Caudate nucleus (tissue), 63 donors: ENCODE measurements at places on chromosomes 11 and 22.

DNA sequence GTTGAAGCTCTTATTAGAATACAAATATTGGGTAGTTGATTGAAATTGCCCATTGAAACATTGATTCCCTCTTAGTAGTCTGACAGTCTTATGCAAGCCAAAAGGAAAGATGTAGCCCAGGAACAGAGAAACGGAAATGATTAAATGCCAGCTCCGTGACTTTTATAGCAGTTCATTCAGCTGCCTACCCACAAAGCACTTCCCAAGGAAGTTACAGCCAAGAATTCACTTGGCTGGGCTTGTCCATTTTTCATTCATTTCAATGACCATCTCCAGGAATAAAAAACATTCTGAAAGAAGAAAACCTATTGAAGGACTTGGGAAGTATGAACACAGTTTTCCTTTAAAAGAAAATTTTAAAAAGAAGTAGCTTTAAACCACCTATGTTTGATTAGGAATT, 62.0 kb downstream of the NCAM1 start:
- DNase-seq, result no peak

GRCh38 chr11:69539416-69540117, 58.1 kb downstream of the LINC01488 start:
- peak; percentile 40 for DNase-seq

- DNase-seq, result no peak
Observed at GRCh38 chr11:130304651-130305050, 10.1 kb downstream of the ZBTB44 start.

DNA sequence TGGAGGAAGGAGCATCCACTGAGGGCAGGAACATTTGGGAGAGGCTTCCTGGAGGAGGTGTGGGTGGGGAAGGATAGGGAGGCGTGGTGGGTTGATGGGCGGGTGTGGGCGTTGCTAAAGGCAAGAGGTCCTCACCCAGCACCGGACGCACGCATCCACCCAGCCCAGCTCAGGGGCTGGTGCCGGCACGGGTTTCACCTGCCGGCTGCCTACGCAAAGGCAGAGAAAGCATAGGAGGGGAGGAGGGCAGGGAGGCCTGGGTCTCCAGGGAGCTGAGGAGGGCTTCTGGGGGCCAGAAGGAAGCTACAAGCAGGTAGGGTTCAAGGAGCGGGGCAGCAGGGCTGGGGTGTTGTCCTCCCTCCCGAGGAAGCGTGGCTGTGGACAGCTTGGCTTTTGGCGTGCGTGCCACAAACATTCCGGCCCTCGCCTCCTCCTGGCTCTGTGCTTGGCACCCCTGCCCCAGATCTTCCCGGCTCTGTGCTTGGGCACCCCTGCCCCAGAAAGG, 7.8 kb downstream of the SSH3 start:
- DNase-seq, result no peak

DNA sequence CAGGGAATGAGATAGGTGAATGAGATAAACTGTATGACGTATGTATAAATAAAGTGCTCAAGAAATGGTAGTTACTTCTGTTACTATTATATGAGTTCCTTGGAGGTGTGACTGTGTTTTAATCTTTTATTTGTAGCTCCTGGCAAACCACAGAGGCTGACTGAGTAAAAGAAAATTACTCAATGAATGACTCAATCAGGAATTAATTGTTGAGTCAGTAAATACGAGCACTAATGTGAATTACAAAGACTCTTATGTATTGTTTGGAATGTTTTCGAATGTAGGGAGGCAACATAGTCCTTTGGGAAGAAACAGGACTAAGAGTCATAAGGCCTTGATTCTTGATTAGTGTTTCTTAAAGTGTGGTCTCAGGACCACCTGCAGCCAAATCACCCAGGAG, 51.1 kb upstream of the BLID start:
- DNase-seq, result no peak
